ENCODE measurements at places on chromosomes 1 and 21. TPM values are rescaled to one million over a fixed set of nuclear protein-coding genes. Genes with fewer than 3 reads are reported as not detected.

Gene IL19
- not detected for total RNA-seq

Gene DCAF8
- total RNA-seq: 43.9 TPM

Gene KRTAP21-2
- not detected for total RNA-seq

Gene MLLT11
- total RNA-seq: 6.6 TPM

Gene C8A
- total RNA-seq: not detected

Gene FMO3
- not detected for total RNA-seq

Gene MAN1A2
- total RNA-seq: 21.6 TPM

Gene PLA2G5
- total RNA-seq: 4.0 TPM

Gene HNRNPU
- 304 TPM for total RNA-seq

Gene THEM5
- total RNA-seq: not detected

Gene CACHD1
- 9.2 TPM for total RNA-seq

Gene SPATA45
- not detected for total RNA-seq

Gene ANGPTL3
- total RNA-seq: not detected

Gene LAPTM5
- 55.9 TPM for total RNA-seq

Data from mammary microvascular endothelial cell (primary cell).